ENCODE measurements at places on chromosomes 3 and 15. TPM values are rescaled to one million over a fixed set of nuclear protein-coding genes. Genes with fewer than 3 reads are reported as not detected.

DNA sequence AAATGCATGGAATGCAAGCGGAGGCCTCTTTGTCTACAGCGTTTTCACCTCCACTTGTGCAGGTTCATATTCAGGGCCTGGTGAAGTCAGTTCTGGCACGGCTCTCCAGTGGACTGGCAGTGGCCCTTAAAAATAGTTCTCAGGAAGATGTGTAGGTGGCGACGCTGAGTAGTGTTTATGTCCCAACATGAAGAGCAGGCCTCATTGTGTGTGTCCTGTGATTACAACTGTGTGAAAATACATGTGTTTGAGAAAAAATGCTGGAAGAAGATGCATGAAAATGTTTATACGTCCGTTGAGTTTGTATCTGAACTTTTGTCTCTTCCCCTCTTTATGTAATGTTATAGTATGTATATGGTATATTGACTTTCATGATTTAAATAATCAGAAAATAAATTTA, 7.2 kb downstream of the LIPC start:
- H3K36me3 ChIP-seq: no peaks in the 10 kb centered on the region
- H3K4me1 ChIP-seq: peaks cover 75% of the 10 kb centered on the region
- H3K27ac ChIP-seq: no peak overlapping the region
- no peak overlapping the region for H3K4me3 ChIP-seq

DNA sequence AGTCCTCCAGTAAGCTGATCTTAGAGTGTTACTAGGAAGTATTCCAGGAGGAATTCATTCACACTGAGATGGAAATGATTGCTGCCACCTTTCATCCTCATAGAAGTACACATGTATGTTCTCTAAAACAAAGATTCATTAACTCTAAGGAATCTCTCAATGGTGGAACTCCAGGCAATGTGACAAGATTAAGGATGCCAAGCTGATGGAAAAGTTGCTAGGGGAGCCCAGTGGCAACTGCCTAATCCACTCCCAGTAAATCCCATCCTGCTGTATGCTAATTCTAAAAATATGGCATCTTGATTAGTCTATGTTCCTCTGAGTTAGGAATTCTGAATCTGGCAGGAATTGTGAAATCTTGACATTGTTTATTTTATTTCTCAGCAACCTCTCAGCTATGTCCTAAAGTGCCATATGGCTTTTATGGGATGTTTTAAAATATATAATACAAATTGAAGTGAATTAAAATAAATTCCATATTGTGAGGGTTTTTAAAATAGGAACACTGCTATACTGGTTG, 210.0 kb upstream of the TRIM42 start:
- no peak for DNase-seq
- H3K27ac ChIP-seq: no peak overlapping the region
- H3K36me3 ChIP-seq: no peaks in the 10 kb centered on the region
- H3K27me3 ChIP-seq: no peaks in the 10 kb centered on the region

Gene GPR62
- not detected for total RNA-seq

Gene MYO5C
- total RNA-seq: 23.7 TPM

GRCh38 chr3:146280864-146281263, 30.0 kb upstream of the PLSCR4 start:
- H3K27ac ChIP-seq: no peak overlapping the region
- no peak for DNase-seq
- no peak overlapping the region for H3K4me3 ChIP-seq
- no peaks in the 10 kb centered on the region for H3K27me3 ChIP-seq
- peaks cover 24% of the 10 kb centered on the region for H3K4me1 ChIP-seq

DNA sequence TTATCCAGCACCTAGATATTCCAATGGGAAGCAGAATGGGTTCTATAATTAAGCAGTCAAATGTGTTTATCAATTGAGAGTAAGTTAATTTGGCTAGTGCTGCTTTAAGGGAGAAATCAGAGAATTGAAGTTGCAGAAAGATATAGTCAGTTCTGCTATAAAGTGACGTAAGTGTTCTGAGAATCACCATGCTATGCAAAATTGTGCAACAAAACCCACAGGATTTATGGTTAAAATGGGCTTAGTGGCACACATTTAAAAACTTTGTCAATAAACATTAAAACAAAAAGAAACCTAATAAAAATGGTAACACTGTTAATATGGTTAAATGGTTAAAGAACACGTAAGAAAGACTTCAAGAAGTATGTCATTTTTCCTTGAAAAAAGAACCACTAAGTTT, 74.5 kb downstream of the TMEM108 start:
- H3K36me3 ChIP-seq: no peaks in the 10 kb centered on the region
- H3K4me3 ChIP-seq: no peak overlapping the region
- DNase-seq: no peak
- H3K4me1 ChIP-seq: no peaks in the 10 kb centered on the region
- no peaks in the 10 kb centered on the region for H3K27me3 ChIP-seq

DNA sequence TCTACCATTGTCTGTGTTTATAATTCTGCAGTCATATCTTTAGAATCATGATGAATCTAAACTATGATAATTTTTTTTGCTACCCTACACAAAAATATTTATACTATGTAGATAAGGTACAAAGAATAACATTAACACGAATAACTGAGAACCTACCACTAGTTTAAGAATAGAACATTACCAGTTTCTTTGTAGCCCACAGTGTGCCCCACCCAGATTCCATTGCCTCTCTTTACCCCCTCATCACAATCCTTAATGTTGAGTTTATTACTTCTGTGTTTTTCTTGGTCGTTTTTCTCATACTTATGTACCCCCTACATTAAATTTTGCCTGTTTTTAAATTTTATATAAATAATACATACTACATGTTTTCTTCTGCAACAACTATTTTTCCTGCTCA, 140.5 kb downstream of the BBX start:
- DNase-seq: no peak
- H3K4me1 ChIP-seq: no peaks in the 10 kb centered on the region
- no peaks in the 10 kb centered on the region for H3K27me3 ChIP-seq
- H3K4me3 ChIP-seq: no peak overlapping the region

GRCh38 chr3:27903446-27903845, 181.3 kb upstream of the EOMES start:
- no peak overlapping the region for H3K4me3 ChIP-seq
- no peak overlapping the region for H3K27ac ChIP-seq
- no peak for DNase-seq
- no peaks in the 10 kb centered on the region for H3K36me3 ChIP-seq
- H3K4me1 ChIP-seq: no peaks in the 10 kb centered on the region

Gene ACVR2B
- total RNA-seq: 10.0 TPM
